ENCODE measurements at places on chromosomes 4 and X.

DNA sequence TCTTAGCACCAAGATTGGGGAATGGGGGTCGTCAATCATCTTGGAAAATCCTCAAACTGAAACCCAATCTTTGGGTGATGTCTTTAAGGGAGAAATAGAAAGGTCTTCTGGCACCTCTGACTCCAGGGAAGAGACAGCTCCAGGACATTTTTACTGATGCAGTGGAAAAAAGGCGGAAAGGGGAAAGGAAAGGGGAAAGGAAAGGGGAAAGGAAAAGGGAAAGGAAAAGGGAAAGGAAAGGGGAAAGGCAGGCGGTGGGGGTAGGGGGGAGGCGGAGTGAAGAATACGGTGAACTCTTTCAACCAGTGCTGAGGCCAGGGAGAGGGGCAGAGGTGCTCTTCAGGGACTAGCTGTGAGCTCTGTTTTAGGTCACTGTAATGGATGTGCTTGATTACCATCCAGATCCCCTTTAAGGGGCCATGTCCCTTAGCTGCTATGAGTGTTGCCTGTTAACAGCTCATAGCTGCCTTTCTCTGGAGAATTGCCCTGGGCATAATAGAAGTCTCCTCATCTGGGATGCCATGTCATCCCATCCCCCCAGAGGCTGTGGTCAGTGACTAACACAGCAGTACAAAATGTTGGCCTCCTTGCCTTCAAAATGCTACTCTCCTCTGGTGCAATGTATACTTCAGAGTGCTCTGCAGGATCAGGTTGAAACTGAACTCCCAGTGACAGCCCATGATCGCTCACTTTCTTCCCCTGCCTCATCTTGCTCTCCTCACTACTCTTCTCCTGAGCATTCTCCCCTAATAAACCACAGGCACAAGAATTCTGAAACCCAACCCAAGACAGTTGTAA, 92.4 kb upstream of the AP1S2 start:
- DNase-seq = no peak

- no peak for DNase-seq
Observed at GRCh38 chr4:109873791-109874514, 26.0 kb downstream of the LRIT3 start.

GRCh38 chr4:78747475-78747922, 28.7 kb upstream of the BMP2K start:
- DNase-seq = no peak

DNA sequence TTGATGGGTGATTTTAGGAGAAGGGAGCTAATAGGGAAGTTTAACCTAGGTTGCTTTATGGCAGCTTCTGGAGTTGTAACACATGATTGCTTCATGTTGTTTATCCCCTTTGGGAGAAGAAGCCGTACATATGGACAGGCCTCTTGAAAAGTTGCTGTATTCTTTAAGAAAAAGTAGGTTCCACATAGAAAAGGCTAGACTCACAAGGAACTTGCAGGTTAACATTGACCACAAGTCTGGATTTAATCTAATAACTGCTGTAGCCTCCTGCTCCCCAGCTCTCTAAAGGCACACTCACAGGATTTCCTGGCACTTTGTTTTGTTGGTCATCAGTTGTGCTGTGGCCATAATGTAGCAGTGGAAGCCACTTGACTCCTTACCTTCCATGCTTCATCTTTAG, 19.7 kb downstream of the FNIP2 start:
- no peak for DNase-seq

GRCh38 chr4:154462081-154462810, 29.4 kb downstream of the DCHS2 start:
- DNase-seq = no peak

- DNase-seq = no peak
Observed at GRCh38 chr4:304969-305680, at the start of gene ZNF732. TSS of gene ZNF732 (minus strand) at chr4:305474. CDS start at chr4:305310, 164 bp downstream.

- DNase-seq = no peak
Observed at GRCh38 chrX:16461968-16462367, 188.0 kb upstream of the S100G start.

- no peak for DNase-seq
Observed at GRCh38 chrX:76434103-76434741, 6.7 kb downstream of the MAGEE1 start.

GRCh38 chrX:10286195-10286594, 129.4 kb downstream of the CLCN4 start:
- DNase-seq = no peak

DNA sequence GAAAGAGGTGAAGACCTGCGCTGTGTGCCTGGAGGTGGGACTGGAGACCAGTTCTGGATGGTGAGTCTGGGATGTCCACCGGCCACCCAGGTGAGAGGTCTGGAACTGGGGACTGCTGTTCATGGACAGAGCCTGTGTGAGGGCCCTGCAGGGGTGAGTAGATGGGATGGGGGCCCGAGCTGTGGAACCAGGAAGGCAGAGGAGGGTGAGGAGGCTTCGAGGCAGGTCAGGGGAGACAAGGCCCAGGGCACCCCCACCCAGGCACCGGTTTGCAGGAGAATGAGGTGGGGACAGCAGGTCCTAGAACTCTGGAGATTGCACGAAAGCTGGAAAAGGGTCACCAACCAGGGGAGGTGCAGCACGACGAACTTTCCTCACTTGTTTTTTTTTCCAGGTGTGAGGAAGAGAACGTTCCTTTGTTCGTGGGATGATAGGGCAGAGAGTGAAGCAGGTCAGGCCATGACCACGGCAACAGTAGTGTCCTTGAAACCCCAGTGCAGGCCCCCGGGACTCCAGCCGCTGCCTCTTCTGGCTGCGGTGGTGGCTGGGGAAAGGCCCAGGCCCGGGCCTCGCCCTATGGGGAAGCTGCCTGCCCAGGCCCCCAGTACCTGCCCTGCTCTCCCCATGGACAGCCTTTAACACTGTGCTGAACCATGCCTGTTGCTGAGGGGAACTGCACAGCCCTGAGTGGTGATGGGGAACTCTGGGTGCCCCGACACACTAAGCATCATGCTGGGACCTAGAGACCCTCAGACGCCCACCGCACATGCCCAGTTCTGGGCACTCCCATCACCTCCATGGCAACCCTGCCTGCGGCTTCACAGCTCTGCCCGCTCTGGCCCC, 22.9 kb downstream of the TNIP2 start:
- DNase-seq = no peak

- DNase-seq = no peak
Observed at GRCh38 chr4:123987408-123987807, 590.8 kb downstream of the SPRY1 start.

DNA sequence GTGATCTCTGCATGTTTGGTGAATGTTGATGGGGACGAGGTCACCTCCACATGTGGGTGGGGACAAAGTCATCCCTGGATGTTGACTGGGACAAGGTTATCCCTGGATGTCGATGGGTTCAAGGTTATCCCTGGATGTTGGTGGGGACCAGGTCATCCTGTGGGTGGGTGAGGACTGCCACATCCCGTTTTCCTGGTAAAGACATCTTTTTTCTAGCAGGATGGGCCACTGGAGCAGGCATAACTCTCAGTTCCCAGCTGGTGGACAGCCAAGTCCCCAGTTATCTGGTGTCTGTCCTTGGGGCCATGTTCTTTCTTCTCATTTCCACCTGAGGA, 28.3 kb upstream of the PLCXD1 start:
- no peak for DNase-seq

- DNase-seq = no peak
Observed at GRCh38 chr4:185811509-185812364, at the start of gene SORBS2. TSS of gene SORBS2 (minus strand) at chr4:185812194. CDS start at chr4:185690571, 121,623 bp downstream.

GRCh38 chr4:103936653-103937145, 216.9 kb upstream of the TACR3 start:
- no peak for DNase-seq

- DNase-seq = no peak
Observed at GRCh38 chr4:91089178-91089577, 962.0 kb downstream of the CCSER1 start.

DNA sequence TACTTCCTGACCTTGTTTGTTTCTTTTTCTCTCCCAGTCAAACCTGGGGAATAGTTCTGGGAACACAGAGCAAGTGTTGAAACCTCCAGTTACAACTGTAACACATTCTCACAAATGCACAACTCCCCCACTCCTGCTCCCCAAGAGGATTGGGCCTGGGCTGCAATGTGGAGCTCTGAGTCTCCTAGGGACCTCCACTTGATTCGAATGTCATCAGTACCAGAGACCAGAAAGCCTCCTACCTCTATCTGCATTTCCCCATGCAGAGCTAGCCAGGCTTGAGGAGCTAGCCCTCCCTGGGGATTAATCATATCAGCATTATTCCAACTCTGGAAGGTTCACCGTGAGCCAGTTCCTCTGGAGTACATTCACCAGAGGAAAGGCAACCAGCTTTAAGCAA, 41.7 kb upstream of the CITED1 start:
- no peak for DNase-seq

GRCh38 chrX:10152086-10152485, 4.7 kb upstream of the CLCN4 start:
- DNase-seq = no peak

GRCh38 chr4:79906303-79906702, 166.7 kb downstream of the ANTXR2 start:
- DNase-seq = no peak

DNA sequence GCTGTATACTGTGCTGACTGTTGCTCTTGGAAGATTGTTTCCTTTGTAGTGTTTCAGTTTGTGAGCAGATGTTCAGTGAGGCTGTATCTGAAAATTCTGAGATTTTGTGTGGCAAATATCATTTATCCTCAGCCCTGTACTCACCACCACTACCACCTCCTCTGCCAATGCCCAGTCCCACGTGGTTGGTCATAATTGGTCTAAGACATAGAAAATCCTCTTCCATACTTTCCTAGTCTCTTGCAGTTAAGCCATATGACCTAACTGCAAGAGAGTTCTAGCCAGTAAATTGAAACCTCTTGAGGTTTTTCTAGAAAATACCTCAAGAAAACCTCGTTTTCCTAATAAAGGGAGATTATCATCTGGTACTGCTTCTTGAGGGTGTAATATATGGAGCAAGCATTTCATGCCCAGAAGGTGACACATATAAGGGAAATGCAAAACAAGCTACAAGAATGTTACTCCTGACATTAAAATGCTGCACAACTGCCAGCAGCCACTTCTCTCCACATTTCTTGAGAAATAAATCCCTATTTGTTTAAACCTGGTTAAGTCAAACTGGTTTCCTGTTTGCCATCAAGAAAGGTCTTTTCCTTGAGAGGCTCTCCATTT, 32.8 kb downstream of the ABCE1 start:
- DNase-seq = no peak

DNA sequence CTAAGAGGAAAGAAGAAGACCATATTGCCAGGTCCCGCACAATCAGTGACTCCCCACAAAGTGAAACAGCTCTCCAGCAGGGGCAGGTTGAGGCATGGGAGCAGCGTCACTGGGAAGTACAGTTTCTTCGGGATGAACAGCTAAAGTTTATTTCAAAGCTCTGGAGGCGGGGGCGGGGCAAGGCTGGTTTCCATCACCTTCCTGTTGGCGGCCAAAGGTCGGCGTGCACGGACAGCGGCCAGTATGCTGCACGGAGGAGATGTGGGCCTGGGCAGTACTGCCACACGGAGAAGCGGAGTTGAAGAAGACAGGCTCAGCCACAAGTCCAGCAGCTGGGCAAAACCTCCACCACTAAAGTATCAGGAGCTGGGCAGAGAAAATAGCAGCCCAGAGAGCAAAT, 951 bp upstream of the ZNF518B start:
- no peak for DNase-seq

DNA sequence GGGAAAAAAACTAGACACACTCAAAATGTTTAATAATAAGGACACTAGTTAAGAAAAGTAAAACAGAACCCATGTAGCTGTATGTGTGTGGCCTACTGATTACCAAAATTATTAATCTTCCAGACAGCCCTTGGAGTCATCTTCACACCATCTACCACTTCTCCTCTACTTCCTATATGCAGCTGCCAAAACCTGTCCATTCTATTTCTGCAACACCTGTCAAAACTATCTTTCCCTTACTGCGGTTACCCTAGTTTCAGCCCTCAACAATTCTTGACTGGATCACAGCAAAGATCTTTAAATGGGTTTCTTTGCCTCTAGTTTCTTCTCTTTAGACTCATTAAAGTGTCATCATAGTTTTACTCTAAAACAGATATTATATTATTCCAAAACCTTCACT, 72.6 kb downstream of the GPR82 start:
- DNase-seq = no peak

DNA sequence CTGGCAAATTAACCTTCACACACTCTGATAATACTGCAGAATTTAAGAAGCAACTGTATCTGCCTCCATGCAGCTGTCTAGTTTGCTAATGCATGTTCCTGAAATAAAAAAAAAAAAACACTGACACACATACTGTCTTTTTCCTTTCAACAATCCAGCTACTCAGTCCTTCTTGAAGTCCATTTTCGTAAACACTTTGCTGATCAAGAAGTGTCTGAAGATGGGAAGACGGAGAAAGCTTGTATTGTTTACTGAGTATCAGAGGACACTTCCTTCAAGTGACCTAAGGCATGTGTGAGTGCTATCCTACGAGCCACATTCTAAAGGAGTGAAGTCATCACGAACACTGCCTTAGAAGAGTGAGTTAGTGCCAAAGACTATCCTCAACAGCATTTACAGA, 82.6 kb downstream of the LUZP4 start:
- DNase-seq = no peak

GRCh38 chrX:102652031-102652688, 877 bp downstream of the GPRASP1 start:
- peak; percentile 36 for DNase-seq

DNA sequence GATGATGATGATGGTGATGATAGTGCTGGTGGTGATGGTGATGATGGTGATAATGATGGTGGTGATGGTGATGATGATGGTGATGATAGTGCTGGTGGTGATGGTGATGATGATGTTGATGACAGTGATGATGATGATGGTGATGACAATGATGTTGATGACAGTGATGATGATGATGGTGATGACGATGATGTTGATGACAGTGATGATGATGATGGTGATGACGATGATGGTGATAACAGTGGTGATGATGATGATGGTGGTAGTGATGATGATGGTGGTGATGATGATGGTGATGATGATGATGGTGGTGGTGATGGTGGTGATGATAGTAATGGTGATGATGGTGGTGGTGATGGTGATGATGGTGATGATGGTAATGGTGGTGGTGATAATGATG, 80.1 kb upstream of the MXRA5 start:
- no peak for DNase-seq

DNA sequence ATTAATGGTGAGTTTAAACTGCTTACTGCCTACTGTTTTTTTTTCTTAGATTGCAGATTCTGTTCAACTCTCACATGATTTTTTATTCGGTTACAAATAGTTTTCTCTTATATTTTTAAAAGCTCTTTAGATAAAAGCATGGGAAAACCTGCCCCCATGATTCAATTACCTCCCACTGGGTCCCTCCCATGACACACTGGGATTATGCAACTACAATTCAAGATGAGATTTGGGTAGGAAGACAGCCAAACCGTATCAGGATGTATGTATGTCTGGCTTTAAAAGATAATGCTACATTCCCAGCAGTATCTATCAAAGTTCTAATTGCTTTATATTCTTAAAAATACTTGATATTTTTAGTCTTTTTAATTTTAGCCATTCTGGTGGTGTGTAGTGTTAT, 131.5 kb downstream of the JADE1 start:
- no peak for DNase-seq

GRCh38 chr4:10577508-10578426, 106.8 kb downstream of the CLNK start:
- DNase-seq = no peak

Data from anterior cingulate cortex (tissue), 58 donors.